ENCODE measurements at places on chromosomes 5 and 9.

DNA sequence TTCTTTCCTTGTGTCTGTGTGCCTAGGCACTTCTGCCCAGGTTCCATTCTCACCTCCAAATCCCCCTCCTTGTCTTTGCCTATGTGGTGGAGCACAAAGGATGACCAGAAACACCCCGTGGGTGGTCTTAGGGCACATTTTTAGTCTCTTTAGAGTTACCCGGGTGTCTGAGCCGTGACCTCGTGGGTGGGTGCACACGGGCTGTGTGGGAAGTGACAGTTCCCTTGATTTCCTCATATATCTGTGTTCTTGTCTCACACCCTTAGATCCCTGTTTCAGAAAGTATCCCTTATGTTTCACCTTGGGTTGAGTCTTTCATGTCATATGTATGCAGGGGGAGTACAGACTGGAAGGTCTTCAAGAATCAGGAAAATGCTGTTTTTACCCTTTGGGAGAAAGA is 13.4 kb upstream of the SMIM32 start:
- no peak for DNase-seq

- no peak for DNase-seq
Observed at GRCh38 chr5:52786949-52787599, 642 bp upstream of the ITGA1 start.

GRCh38 chr9:126515873-126516505 is 97.7 kb upstream of the LMX1B start:
- no peak for DNase-seq

GRCh38 chr9:27337833-27338526 is 41.0 kb upstream of the EQTN start:
- no peak for DNase-seq

DNA sequence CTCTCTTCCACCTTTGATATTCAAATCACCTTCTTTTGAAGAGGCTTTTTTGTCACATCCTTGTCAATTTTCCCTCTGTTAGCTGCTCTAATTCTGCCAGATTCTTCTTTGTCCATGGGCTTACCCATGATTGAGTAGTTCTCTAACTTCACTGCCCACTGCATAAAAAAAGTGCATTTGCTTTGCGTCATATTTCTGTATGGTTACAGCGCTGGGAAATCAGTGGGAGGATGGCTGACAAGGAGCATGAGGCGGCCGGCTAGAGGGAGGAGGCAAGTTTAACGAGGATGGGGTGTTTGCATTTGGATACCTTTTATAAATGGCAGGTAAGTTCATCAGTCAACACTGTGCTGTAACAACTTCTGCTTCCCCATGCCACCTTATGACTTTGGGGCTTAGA is 116.5 kb upstream of the LHFPL2 start:
- no peak for DNase-seq

DNA sequence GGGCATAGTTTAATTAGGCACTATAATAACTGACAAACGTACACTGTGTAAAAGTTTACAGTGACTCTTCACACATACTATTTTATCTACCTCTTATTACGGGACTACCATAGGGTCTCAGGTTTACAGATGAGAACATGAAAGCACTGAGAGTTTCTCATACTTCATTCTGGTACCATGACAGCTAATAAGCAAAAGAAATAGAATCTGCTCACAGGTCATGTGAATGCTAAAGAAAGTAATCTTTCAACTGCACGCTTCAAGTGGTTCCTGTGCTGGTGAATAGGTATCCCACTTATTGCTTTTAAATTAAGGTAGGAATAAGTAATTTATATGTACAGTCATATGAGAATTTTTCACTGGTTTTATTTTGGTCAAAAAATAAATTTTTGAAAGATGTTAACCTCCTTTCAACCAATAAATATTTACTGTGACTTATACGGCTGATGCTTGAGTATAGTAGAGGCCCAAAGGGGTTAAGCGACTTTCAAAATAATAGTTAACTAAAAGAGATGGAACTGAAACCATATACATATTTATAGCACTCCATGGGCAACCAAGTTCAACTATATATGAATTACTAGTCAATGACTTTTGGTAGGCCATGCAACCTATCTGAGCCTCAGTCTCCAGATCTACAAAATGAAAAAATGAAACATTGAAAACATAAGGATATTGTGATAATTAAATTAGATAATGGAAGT is 8.1 kb downstream of the CDKN2A start:
- no peak for DNase-seq

DNA sequence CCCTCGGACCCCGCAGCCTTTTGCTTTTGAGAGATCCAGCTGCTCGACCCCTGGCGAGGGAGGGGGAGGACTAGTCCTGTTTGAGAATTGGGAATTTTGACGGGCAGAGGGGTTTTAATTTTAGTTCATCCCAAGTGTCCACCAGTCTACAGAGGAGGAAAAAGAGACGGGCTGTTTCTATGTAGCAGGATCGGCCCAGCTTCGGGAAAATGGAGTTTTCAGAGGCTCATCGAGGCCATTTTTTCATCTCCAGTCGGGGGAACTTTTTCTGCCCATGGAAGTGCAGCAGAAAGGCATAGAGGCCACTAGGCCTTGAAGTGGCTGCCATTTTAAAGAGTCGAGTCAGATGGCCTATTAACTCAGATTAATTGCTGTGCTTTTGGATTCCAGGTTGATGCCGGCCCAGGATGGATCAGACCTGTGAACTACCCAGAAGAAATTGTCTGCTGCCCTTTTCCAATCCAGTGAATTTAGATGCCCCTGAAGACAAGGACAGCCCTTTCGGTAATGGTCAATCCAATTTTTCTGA is 1.2 kb downstream of the NSD1 start:
- DNase-seq: no peak

DNA sequence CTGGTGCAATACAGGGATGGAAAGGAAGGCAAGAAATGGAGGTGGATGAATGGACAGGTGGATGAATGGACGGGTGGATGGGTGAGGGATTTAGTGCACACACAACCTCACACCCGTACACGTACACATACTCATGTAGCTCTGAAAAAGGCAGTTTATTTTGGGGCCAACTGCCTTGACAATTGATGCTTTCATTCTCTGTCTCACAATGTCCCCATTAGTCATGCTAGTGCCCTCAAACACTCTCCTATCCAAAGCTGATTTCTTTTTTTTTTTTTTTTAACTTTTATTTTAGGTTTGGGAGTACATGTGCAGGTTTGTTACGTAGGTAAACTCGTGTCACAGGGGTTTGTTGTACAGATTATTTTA is 495.0 kb downstream of the DMAC1 start:
- DNase-seq: no peak

GRCh38 chr5:170791325-170791954 is 7.9 kb downstream of the GABRP start:
- DNase-seq: no peak

DNA sequence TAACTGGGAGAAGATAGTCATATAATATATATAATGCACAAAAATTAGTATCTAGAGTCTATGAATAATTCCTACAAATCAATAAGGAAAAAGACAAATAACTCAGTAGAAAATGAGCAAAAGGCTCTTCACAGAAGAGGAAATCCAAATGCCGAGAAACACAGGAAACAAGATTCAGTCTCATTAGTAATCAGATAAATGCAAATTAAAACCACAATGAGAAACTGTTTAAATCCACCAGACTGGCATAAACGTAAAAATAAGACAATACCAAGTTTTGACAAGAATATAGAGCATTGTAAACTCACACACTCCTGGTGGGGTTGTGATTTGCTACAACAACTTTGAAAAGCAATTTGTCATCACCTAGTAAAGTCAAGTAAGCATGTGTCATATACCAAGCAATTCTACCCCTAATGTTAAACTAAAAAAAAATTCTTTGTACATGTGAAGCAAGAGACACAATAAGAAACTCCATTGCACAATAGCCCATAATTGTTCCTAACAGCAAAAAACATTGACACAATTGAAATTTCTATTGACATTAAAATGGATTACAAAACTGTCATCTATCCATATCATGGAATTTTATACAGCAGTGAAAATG is 21.0 kb upstream of the UBLCP1 start:
- no peak for DNase-seq

- peak; percentile 33 for DNase-seq
Observed at GRCh38 chr5:133423618-133424282, 188.6 kb downstream of the FSTL4 start.

DNA sequence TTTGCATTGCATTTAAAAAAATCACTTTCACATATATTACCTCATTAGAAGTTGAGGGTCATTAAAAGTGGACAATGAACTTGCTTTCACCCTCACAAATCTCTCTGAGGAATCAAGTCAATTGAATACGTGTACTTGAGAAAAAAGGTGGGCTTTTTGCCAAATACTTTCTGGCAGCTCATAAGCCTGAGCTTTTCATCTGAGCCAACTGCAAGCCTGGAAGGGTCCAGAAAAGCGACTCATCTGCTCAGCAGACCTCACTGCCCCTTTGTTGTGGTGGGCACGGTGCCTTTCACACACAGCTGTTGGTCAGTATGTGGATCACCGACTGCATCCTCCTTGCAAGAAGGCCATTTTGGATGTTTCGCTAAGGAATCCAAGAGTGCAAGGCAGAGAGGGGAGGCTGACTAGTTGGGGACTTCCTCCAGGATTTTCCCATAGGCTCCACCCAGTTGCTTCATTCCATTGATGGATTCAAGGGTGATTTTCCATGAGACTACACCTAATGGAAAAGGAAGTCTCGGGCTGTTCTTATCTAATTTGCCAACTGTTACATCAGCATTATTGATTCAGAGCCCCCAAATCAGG is 564.7 kb downstream of the PDE4D start:
- DNase-seq: no peak

GRCh38 chr9:88651682-88652633 is 117.0 kb downstream of the NXNL2 start:
- no peak for DNase-seq

- DNase-seq: no peak
Observed at GRCh38 chr5:101424530-101425175, 521.6 kb upstream of the ST8SIA4 start.

DNA sequence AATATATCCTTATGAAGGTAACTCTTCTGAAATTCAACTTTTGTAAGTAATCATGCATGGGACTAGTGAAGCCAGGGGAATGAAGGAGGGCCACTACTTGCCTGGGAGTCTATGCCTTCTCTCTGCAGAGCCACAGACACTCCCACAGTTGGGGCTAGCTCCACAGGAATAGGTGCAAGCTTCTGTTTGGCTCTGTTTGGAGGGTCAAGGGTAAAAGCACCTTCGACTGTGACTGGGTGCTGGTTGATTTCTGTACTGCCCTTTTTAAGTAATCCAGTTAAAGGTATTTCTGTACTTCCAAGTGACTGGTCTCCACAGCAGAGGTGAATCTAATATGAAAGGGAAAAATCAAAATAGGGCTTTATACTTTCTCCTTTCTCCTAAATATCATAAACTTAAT is 32.2 kb downstream of the CEP120 start:
- no peak for DNase-seq

GRCh38 chr5:139551191-139551889 is 9.8 kb upstream of the UBE2D2 start:
- no peak for DNase-seq

- no peak for DNase-seq
Observed at GRCh38 chr9:117616431-117616831, 87.8 kb upstream of the TLR4 start.

GRCh38 chr9:111630182-111630963 is 761 bp upstream of the DNAJC25 start:
- no peak for DNase-seq

GRCh38 chr9:135088979-135089847 is 1.7 kb downstream of the OLFM1 start:
- no peak for DNase-seq

GRCh38 chr5:171647043-171647903 is 138.3 kb upstream of the SMIM23 start:
- no peak for DNase-seq

DNA sequence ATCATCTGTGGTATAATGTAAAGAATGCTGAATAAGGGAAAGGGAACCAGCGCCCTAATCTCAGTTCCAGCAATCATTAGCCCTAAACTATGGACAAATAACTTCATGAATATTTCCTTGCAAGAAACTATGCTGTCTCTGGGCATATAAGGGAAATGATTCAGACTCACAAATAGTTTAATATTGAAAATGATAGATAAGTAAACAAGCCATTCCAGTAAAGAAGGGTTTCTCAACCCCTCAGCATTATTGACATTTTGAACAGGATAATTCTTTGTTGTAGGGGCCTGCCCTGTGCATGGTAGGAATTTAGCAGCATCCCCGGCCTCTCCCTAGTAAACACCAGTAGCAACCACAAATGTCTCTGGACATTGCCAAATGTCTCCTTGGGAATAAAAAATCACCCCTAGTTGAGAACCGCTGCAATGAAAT is 23.8 kb downstream of the C5 start:
- no peak for DNase-seq

- no peak for DNase-seq
Observed at GRCh38 chr5:16364910-16365309, 100.7 kb downstream of the ZNF622 start.

DNA sequence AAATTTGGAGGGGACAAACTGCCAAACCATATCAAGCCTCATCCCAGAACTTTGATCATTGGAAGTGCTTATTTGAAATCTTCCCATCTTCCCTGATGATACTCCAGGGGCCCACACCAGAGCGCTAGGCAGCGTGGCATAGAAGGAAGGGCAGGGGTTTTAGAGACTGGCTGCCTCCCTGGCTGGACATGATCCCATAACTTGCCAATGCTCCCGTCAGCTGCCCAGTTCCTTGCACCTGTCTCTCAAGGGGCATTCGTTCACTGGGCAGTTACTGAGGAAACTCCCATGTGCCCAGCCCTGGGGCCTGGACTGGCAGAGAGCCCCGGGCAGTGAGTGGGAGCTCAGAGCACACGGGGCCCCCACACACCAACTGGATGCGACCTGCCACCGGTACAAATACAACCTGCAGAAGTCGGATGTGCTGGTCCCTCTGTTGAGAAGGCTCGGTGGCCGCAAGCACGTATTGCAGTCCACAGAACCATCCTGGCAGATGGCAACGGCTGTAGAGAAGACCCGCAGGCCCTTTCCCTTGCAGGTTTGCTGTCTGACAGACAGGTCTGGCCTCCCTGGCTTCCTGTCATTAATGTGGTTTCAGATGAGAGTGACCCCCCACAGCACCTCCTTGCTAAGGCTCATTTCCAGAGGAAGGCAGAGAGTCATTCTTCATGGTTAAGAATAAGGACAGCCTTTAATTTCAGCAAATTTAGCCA is 122.4 kb downstream of the MVB12B start:
- no peak for DNase-seq

- no peak for DNase-seq
Observed at GRCh38 chr5:147348046-147348445, 113.2 kb downstream of the STK32A start.

GRCh38 chr5:152686931-152687330 is 281.9 kb upstream of the NMUR2 start:
- DNase-seq: no peak

DNA sequence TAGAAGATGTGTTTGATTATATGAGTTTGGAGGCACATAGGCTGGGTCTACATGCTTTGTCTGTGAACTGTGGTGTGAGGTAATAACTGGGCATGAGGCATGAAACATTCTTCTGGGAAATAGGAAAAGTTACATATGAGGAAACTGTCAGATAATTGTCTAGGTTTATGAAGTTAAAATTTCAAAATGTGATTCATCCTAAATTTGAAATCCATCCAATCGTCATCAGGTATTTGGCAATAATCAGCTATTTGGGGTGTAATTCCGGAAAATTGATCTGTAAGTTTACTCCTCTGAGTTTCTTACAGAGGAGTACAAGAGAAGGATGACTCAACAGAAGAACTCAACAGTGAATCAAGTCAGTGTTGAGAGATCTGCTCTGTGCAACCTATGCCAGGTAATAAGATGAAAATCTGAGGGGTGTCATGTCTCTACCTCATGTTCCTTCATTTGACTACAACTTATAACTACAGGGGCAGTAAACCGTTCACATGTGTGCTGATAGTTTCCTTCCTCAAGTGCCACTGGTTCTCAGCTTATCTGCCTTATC is 1171.6 kb upstream of the CDH18 start:
- no peak for DNase-seq

GRCh38 chr9:70398145-70398556 is 16.3 kb downstream of the KLF9 start:
- no peak for DNase-seq
